ENCODE measurements at places on chromosomes 4 and X.

DNA sequence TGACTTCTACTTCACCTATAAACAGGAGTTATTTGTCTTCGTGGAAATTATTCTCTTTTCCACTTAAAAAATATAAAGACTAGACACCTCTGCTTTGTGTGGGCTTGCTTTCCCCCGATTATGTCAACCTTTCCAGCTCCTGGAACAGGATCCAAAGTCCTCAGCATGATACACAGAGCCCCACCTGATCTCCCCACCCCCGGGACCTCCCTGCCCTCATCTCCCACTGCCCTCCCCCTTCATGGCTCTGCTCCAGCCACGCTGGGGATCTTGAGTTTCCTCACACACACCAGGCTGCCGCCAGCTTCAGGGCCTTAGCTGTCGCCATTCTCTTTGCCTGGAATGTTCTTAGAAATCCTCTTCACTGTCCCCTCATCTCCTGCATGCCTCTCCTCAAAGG, 55.3 kb downstream of the MBNL3 start:
- DNase-seq = no peak

DNA sequence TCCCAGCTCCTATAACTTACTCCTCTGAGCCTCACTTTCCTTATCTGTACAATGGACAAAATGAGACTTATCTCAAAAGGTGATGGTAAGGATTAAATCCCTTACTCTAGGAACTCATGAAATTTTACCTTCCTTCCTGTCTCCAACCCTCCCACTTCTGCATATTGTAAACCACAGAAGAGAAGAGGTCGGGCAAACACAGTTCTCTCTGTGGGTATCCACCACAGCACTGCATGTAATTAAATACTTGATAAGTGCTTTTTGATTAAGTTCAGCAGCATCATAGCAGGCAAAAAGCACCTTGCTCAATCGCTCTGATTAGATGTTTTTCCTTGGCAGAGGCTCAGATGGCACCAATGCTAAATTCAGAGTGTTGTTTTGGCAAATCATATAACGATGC, 17.3 kb upstream of the TMEM192 start:
- no peak for DNase-seq

DNA sequence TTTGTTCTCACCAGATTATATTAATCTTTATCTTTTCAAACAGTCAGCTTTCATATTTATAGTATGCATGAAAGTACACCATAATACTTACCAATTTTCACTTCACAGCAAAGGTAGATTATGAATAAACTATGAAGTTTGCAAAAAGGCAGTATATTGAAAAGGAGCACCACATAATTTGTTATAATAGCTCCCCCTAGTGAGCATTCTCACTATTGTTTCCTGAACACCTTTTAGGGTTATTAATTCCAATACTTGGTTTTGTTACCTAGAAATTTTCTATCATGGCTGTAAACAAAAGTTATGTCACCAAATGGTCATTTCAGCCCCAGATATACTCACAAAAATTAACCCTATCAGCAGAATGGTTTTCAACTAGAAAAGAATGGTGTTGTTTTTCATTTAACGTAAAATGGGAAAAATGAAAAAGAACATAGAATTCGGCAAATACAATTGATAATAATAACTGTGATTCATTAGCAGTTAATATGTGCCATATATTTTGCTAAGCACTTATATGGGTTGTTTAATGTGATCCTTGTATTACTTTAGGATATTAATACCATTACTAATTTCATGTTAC, 30.2 kb upstream of the NKX6-1 start:
- DNase-seq = no peak

DNA sequence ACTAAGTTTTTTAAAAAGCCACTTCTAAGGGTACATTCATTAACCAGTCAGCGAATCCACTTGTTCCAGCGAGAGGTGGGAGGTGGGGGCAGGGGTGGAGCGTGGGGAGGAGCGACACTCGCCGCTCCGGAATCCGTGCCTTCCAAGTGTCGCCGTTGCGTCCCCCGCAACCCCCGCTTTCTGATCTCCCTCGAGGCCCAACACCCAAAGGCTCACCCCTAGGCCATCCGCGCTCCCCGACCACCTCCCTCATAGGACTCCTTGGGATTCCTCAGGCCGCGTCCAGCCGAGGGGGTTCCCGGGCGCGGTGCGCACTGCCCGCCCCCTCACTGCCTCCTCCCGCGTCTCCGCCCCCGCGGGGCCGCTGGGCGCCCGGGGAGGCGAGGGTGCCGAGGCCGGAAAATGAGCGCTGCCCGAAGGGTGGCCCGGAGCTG, 108.1 kb upstream of the STOX2 start:
- no peak for DNase-seq

DNA sequence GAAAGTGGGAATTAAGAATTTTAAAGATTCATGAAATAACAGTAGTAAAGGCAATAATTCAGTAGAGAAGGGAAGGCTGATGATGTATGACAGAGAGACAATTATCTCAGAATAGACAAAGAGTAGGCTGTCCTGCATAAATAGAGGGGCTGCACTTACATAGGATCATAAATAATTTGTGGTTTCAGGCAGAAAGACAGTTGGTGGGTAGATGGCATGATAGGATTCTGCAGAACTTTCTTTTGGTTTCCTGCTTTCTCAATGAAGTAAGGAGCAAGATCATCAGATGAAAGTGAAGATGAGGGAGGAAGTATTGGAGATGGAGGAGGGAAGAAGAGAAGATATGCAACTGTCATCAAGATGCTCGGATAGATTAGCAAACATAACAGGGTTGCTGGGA, 604.9 kb upstream of the ZFP42 start:
- no peak for DNase-seq

DNA sequence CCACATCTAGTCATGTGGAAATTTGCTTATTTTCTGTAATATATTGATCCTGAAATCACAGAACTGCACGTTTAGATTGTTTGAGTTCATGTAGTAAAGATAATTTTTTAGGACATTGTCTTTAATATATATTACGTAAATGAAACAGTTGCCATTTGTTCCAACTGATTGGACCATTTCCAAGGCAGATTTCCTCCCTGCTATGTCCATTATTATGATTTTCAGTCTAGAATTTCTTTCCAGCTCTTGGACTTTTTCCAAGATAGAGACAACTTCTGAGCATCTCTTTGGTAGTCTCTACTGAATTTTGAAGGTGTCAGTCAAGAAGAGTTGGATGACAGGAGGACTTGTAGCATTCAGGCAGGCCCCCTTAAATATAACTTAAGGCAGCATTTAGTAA, 94.6 kb downstream of the STIM2 start:
- no peak for DNase-seq

GRCh38 chr4:189494407-189494806, 446.3 kb upstream of the FRG1 start:
- no peak for DNase-seq

DNA sequence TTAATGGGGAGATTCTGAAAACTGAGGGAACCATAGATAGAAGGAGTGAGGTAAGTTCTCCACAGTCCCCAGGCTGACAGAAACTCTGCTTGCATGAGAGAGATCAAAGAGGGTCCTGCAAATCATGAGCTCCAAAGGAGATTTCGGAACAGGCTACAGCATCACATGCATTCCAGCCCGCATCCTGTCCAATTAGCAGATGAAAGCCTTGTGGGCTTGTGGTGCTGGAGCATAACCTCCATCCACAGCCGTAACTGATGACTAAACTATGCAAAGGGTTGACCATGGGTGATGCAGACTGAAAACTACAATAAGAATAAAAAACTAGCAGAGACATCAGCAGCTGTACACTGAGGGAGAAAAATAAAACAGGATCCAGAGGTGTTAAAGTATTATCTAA, 654.5 kb downstream of the TLL1 start:
- no peak for DNase-seq

GRCh38 chrX:2449135-2449886, 51.5 kb downstream of the DHRSX start:
- DNase-seq = no peak

DNA sequence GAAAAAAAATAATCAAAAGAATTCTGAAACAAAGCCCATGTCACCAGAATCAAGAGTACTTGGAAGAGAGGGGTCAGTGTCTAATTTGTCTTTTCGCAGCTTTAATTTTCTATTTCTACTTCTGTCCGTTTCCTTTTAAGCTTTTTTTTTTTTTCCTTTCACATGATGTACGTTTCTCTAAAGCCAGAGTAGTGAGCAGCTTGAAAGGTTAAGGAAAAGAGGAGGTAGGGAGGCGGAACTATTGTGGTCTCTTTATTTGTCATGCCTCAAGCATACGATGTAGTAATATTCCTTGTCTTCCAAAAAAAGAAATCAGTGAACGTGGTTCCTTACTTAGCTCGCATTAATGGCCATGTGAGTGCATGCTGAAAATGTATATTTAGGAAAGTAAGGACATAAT, 311.5 kb downstream of the TENM3 start:
- DNase-seq = no peak

DNA sequence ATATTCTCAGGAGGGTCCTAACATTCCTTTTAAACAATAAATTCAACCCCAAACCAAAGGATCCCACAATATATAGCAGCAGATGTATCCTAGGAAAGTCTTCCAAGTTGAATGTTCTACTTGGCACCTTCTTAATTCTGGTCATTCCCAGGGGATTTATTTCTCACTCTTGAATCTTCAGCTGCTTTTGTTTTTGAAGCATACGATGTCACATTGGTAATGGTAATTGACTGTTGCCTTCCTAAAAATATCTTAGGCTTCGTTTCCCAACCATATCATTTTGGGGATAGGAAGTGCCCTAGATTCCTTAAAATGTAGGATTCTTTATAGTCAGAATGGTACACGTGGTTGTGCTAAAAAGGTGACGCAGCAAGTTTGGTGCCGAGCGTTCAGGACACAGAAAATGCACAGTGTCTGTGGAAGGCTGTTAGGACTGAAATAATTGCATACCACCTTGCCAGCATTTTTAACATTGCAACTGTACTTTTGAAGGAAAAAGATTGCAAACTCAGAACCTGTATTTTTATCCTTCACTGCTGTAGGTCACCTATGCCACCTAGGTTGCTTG, 8.1 kb downstream of the SNX25 start:
- DNase-seq = no peak

- no peak for DNase-seq
Measured at GRCh38 chr4:37609626-37610025, 76.5 kb downstream of the RELL1 start.

DNA sequence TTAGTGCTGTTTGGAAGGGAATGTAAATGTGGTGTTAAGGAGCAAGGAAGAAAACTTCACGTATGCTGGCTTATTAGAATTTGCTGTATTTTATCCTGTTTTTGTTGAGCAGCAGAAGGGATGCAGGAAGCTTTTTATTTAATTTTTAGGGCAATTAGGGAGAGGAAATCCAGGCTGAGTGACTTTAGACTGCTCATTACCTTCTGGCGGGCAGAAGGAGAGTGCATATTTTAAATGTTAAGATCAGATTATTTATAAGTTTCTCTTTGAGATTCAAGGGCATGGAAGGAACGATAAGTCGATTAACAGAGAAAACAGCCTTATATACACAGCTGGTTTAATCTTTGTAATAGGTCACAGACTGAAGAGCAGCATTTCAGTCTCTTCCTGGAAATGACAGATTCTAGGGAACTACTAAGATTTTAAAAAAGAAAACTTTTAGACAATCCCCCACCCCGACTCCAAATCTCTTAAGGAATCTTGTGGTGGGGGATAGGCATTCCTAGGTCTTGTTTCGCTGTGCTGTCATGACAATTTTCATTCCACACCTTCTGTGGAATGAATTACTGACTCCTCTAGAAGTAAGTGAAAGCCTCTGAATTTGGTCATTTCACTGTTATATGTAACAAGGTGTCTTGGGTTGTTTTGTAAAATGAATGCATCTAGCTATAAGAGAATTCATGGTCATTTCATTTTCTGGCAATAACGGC, 402.5 kb downstream of the RAPGEF2 start:
- DNase-seq = no peak

DNA sequence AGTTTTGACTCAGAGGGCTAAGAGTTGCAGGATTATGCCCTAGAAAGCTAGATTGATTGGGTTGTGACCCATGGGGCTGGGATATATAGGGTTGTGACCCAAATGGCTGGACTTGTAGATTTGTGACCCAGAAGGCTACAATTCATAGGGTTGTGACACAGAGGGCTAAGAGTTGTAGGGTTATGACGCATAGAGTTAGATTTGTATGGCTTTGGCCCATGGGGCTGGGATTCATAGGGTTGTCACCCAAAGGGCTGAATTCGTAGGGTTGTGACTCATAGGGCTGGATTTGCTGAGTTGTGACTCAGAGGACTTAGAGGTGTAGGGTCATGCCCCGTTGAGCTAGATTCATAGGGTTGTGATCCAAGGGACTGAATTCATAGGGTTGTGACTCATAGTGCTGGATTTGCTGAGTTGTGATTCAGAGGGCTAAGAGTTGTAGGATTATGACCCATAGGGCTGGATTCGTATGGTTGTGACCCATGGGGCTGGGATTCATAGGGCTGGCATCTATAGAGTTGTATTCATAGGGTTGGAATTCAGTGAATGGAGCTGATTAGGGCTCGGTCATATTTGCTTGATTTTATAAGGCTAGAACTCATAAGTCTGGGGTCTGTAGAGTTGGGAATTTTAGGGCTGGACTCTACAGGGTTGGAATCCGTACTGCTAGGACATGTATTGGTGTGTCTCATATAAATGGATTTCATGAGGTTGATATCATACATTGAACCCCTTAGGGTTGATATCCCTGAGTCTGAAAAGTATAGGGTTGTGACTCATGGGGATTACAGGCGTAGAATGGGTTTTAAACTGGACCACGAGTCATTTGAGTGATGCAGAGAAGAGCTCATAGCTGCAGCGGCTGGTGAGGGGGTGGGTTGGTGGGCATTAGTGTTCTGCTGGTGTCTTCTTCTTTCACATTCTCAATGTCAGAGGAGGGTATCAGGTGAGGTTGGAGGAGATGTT, 125.7 kb downstream of the CRLF2 start:
- no peak for DNase-seq

GRCh38 chr4:69776696-69777095, 16.3 kb upstream of the SULT1B1 start:
- no peak for DNase-seq

DNA sequence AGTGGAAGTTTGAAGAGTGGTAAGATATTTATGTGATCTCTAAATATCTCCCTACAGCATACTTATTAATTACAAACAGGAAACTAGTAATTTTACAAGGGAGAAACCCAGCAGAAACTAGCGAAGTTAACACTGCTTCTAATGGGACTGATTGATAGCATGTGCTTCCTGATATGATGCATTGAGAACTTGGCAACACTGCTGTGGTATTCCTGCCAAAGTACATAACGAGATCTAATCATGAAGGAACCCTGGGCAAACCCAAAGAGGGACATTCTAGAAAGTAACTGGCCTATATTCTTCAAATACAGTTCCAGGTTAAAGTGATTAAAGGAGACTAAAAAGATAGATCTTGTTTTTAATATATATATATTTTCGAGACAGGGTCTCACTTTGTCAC, 4.6 kb upstream of the GPR34 start:
- peak; percentile 47 for DNase-seq

- no peak for DNase-seq
Measured at GRCh38 chrX:8672176-8672575, 59.8 kb downstream of the ANOS1 start.

- DNase-seq = no peak
Measured at GRCh38 chrX:18491587-18492340, 66.4 kb downstream of the CDKL5 start.

- no peak for DNase-seq
Measured at GRCh38 chrX:69124108-69124507, 41.1 kb downstream of the PJA1 start.

Measured in mucosa of gallbladder (tissue), 1 donor.